WTC11 (cell line): ENCODE measurements at places on chromosomes 2 and 18.

DNA sequence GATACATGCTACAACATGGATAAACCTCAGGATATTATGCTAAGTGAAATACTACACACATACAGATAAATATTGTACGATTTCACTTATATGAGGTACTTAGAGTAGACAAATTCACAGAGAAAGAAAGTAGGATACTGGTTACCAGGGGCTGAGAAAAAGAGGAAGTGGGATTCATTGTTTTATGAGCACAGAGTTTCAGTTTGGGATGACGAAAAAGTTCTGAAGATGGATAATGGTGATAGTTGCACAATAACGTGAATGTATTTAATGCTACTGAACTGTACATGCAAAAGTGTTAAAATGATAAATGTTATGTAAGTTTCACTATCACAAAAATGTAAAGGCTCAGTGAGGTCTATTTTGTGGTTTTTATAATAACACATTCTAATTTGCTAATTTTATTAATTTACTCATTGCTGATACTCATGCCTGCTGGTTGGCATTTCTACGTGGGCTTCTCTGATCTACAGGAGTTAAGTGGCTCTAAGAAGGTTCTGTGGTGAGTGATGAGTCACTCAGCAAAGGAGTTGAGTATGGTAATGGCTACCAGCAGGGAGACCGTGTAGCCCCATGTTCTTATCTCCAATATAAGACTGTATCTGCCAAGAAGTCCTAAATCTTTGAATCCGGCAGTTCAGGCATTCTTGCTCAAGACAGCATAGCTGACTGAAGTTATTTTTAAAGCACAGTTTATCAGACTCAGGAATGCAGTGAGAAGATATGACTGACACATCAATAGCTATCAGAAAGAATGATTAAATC, 41.1 kb downstream of the UPP2 start:
- DNase-seq: no peak

DNA sequence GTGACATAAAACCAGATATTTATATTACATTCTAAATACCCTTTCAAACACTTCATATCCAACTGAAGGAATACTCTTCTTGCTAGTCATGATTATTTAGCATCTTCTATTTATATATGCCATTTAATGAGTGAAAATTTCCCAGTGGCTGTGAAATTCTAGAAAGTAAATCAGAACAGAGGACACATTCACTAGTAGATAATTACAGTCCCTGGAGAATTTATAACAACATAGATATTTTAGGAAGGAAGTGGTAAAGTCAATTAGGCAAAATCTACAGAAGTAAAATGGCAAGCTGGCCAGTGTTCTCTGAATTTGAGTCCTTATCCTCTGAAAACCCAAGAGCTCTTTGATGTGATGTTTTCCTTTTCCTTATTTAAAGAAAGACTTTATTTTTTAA, 121.8 kb downstream of the PMAIP1 start:
- no peak for DNase-seq

GRCh38 chr2:226018641-226019040, 619.1 kb downstream of the NYAP2 start:
- DNase-seq: no peak

DNA sequence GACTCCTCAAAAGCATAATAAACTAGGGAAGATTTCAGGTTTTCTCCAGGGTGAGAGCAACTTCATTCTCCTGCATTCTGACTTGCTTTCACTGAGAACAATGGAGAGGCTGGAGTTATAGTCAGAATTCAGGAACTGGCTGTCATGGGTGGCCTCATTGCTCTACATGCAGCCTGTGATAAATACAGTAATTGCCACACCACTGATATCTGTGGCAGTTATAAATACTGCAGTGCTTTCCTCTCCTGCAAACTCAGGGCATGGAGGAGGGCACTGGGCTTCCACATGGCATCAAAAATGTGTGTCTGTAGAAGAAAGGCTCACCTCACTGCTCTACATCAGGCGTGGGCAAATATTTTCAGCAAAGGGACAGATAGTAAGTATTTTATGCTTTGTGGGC, 510.2 kb downstream of the ZNF516 start:
- DNase-seq: no peak

GRCh38 chr2:72649810-72650209, 176.0 kb downstream of the EXOC6B start:
- DNase-seq: no peak

- no peak for DNase-seq
Measured at GRCh38 chr2:11288431-11288830, 56.0 kb downstream of the ROCK2 start.

- DNase-seq: no peak
Measured at GRCh38 chr2:175687465-175687864, 314.6 kb downstream of the LNPK start.

DNA sequence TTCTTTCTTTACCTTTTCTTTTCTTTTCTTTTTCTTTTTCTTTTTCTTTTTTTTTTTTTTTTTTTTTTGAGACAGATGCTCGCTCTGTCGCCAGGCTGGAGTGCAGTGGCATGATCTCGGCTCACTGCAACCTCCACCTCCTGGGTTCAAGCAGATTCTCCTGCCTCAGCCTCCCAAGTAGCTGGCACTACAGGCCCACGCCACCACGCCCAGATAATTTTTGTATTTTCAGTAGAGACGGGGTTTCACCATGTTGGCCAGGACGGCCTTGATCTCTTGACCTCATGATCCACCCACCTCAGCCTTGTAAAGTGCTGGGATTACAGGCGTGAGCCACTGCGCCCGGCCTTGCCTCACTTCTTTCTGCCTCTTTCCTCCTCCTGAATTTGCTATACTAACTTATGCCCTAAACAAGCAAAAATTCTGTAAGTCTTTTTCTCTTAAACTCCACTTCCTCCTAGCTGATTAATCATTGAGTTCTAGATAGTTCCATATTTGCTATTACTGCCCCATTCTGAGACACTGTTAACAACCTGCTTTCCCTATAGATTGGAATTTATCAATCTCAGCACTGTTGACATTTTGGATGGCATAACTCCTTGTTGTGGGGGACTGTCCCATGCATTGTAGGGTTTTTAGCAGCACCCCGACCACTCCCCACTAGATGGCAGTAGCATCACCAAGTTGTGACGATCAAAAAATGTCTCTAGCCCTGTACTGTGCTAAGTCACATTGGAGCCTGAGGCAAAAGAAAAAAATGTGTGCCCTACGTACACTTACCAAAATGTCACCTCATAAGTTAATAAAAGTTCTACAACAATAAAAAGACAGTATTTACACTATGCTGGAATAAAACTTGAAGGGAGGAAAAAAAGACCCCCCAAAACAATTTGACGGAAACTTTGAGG, 16.4 kb upstream of the THADA start:
- peak; percentile 78 for DNase-seq

DNA sequence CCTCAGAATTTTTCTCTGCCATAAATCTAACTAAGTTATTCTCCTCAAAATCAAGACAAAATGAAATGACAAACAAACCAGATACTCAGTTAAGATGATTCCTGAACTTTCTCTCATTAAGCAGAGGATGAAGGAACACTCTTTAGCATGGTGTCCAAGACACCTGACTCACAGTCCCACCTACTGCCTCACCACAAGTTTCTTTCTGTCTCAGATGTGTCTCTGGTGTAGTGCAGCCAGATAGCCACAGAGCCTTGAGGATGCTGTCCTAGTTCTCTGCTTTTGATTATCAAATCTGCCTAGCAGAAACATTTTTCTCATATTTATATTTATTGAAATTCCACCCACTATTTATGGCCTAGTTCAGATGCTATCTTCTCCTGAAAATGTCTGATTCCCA, 103.6 kb upstream of the TMEM200C start:
- no peak for DNase-seq

GRCh38 chr2:96798733-96799622, 17.1 kb upstream of the CNNM3 start:
- DNase-seq: no peak

GRCh38 chr2:100905132-100905805, 85.3 kb downstream of the NPAS2 start:
- no peak for DNase-seq

DNA sequence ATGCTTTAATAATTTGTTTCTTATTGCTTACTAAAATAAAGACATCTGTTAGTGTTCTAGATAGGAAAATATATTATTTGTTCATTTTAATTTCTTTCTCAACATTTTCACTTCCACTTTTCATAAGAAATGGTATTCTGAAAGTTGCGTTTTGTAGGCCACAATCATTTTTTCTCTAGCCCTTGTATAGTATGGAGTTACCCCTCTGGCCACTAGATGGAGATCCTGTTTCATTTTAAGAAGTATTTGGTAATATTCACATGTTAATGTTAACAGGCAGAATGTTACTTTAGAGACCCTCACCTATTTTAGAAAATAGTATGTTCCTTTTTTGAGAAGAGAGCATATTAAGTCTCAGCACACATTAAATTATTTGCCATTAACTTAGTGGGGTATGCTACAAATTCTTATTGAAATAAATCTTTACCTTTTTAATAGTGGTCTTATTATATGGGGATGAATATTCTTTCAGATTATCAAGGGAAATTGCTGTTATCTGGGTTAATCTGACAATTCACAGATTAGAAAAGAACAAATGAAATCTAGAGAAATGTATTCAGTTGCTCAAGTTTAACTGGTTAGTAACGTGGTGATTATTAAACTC, 73.9 kb upstream of the TTC27 start:
- DNase-seq: no peak

DNA sequence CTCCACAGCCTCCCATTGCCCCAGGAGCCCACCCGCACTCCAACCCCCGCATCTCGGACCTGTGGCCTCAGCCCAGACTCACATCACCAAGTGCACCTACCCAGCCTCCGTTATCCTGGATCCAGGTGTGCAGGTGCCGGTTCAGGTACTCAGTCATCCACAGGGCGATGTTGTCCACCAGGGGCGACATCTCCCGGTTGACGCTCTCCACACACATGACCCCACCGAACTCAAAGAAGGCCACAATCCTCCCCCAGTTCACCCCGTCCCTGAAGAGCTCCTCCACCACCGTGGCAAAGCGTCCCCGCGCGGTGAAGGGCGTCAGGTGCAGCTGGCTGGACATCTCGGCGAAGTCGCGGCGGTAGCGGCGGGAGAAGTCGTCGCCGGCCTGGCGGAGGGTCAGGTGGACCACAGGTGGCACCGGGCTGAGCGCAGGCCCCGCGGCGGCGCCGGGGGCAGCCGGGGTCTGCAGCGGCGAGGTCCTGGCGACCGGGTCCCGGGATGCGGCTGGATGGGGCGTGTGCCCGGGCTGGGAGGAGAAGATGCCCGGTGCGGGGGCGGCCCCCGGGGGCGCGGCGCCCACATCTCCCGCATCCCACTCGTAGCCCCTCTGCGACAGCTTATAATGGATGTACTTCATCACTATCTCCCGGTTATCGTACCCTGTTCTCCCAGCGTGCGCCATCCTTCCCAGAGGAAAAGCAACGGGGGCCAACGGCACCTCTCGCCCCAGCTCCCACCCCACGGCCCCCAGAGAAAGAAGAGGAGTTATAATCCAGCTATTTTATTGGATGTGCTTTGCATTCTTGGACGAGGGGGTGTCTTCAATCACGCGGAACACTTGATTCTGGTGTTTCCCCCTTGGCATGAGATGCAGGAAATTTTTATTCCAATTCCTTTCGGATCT, 1.3 kb downstream of the BCL2 start:
- peak; percentile 85 for DNase-seq

DNA sequence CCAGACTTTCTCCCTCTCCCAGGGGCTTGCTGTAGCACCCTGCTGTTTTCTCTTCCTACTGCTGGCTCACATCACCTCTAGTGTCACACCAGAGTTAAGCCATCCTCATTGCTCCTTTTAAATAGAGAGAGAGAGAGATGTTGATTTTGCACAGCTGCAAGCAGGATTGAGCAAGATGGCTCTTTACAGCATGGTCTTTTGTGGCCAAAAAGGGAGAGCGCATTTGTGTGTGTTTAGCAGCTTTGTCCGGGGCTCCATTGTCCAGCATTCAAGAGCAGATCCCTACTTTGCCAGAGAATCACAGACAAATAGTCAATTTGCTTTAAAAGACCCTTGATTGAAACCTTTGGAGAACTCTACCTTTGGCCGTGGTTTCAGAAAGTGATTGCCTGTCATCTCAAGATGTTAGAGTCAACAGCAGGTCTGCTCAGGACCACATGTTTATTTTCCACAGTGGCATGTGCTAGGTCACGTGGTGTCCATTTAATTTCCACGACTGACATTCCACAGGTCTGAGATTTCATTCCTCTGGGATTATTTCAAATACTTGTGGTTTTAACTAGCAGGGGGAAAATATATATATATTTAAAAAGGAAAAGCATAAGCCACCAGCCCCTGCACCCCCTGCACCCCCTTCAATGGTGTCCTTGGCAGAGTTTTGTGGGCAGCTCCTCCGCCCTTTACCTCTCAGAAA, 359.9 kb upstream of the SLC14A2 start:
- no peak for DNase-seq

- no peak for DNase-seq
Measured at GRCh38 chr2:109065391-109065734, 63.6 kb upstream of the SH3RF3 start.

- DNase-seq: no peak
Measured at GRCh38 chr2:50781646-50782045, 250.3 kb downstream of the NRXN1 start.

DNA sequence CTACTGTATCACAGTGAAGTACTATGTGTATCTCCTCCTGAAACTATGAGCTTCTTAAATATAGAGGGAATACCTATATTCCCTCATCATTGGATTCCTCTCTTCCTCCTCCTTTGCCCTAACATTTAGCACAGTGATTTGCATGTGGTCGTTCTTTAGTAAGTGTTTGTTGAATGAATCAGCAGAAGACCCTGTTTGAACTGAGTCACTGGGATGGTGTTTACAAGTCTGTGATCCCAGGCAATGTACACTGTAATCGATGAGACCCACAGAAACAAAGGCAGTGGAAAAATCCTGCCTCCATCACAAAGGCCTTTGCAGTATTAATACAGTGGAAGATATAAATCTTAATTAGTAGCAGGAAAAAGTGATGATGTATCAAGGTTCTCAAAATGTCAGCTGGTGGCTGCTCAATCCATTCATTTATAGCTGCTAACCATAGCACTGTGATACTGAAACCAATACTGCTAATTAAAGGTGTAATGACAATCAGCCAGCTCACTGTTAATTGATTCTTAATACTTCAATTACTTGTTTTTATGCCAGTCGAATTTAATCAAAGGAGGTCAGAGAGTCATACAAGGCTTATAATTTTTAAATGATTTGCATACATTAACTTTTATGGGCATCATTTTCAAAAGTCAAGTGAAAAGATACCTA, 20.8 kb upstream of the MYO3B start:
- DNase-seq: no peak

DNA sequence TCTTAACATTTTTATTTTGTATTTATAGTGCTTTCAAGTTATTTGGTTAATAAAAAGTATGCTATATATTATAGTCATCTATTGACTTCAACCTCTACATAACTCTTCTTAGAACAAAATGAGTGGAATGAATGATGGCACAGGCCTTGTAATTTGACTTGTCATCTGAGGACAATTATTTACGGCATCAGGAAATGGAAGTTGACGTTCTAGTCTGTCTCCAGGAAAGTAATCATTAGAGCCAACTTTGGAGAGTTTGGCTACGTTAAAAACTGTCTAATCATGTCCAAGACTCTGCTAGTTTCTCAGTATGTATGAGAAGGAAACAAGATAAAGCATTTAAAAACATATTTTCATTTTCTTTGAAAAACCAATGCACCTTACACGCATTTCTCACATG, 353.6 kb downstream of the ARHGAP15 start:
- DNase-seq: no peak
